ENCODE measurements at places on chromosomes 2 and 18.

GRCh38 chr2:129074298-129074920 lies 755.7 kb upstream of the HS6ST1 start:
- no peak for DNase-seq

DNA sequence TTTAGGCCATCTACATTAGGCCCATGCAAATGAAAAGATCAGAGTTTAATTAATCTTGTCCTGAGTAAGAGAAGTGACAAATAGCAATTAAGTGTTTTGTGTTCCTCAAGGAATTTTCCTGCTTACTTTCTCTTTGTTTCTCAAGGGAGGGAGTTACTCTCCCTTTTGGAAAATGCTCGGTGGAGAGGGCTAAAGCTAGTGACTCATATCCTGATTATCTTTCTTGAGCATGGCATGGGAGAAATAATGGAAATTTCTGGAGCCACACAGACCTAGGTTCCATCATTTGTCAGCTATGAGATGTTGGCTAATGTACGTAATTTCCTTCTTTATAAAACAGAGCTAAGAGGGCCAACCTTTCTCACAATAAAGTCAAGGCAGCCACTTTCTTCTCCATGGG lies 177.1 kb downstream of the ETAA1 start:
- DNase-seq: no peak

DNA sequence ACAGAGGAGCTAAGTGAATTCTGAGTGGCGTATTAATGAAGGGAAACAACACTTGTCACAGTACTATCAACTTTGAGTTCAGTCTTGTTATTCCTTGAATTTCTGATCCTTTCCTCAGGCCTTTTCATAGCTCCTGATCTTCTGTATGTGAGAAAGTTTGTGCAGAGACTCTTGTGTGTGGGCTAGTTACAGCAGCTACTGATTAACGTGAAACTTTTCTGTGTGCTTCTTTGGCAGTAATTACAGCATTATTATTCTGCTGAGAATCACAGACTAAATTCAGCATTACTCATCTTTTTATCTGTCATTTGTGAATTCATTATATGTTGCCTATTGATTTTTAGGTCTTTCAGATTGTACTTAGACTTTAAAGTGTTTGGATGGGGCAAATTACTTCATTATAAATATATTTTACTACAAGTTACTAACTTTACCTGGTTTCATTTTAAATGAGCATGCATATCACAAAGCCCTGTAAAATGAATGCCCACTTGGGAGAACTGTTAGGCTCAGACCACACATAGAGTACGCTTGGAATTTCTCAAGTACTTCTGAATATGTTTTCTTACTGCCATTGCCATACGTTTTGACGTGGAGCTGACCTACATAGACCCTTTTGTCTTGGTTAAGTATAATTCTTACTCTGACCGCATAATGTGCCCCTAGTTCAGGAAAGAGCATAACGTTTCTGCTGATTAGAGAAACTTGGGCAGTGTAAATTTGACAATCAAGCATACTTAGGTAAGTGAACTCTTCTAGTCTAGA lies 36.2 kb downstream of the CREB1 start:
- no peak for DNase-seq

GRCh38 chr18:45458033-45458432 lies 157.2 kb upstream of the SLC14A2 start:
- DNase-seq: no peak

DNA sequence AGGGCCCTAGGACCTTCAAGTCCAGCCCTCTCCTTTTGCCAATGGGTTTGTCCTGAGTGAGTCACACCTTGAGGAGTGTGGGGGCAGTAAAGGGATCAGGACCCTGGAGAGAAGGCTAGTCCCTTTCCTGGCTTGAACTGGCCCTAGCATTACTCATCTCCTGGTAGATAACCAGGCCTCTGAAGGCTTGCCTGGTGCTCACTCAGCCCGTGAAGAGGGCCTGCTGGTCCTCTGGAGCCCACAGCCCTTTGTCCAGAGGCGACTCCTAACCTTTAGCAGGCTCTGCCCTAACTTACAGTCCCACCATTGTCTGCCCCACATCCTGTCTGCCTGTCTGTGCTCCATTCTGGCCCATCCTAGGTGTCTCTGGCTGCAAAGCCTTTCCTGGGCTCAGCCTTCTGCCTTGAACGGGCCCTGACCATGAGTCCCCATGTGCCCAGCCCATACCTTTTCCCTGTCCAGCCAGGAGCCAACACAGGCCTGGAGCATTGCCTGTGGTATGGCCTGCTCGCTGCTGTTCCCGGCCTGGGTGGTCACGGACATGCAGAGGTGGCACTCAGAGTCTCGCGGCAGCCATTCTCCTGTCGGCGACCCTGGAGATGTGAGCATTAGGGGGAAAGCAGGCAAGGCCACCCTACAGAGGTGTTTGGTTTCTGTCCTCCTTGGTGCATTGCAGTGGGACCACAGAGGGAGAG lies 5.0 kb downstream of the SFTPB start:
- DNase-seq: no peak

- no peak for DNase-seq
Observed at GRCh38 chr2:28981016-28981441, at the start of gene TOGARAM2. TOGARAM2 (plus strand) TSS chr2:28981298; CDS start chr2:28994835, 13,537 bp downstream.

Measured in stimulated activated CD4-positive, alpha-beta T cell treated with anti-CD3 and anti-CD28 coated beads, TNF-alpha, amount 100 ng/mL, for 1 hour (primary cell).